Left lung (tissue), 14 donors: ENCODE measurements at places on chromosomes 2 and 18. TPM values are rescaled to one million over a fixed set of nuclear protein-coding genes. Genes with fewer than 3 reads are reported as not detected.

The NR4A2 gene
- 3.0 TPM for polyA plus RNA-seq

The CCDC138 gene
- polyA plus RNA-seq, result 22.6 TPM

The AKAIN1 gene
- not detected for polyA plus RNA-seq

The GPR35 gene
- polyA plus RNA-seq, result 1.5 TPM

The SULT1C2 gene
- 29.6 TPM for polyA plus RNA-seq

The DYNAP gene
- 0.10 TPM for polyA plus RNA-seq

DNA sequence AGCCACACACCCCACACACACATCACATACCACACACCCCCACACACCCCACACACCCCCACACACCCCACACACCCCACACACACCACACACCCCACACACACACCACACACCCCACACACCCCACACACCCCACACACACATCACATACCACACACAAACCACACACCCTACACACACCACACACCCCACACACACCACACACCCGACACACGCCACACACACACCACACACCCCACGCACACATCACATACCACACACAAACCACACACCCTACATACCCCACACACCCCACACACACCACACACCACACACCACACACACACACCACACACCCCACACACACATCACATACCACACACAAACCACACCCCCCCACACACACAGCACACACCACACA lies 22.4 kb downstream of the TWIST2 start:
- DNase-seq, result peak; percentile 3

GRCh38 chr2:144227427-144228105 lies 292.4 kb downstream of the ZEB2 start:
- DNase-seq, result no peak

DNA sequence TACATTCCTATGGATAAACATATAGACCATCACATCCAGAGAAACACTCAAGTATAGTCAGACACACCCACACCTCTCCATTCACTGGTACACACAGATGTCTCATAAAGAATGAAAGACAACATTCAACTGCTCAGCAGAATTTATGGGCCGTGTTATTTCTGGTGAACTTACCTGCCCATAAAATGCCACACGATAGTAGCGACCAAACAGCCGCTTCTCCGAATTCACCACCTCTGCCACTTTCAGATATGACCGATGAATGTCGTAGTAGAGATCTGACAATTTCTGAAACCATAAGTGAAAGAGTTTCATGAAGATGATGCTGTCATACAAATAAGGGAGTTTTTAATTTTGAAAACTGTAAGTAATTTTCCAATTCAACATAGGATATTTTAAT lies 70.7 kb upstream of the CCDC195 start:
- DNase-seq, result no peak

- DNase-seq, result peak; percentile 34
Measured at GRCh38 chr2:188345020-188345419, 53.3 kb downstream of the GULP1 start.

- no peak for DNase-seq
Measured at GRCh38 chr2:26619096-26619495, 22.1 kb downstream of the CIB4 start.

GRCh38 chr18:48908916-48909315 lies 41.8 kb downstream of the SMAD7 start:
- no peak for DNase-seq

GRCh38 chr2:121888189-121888557 lies 132.7 kb downstream of the TSN start:
- no peak for DNase-seq

DNA sequence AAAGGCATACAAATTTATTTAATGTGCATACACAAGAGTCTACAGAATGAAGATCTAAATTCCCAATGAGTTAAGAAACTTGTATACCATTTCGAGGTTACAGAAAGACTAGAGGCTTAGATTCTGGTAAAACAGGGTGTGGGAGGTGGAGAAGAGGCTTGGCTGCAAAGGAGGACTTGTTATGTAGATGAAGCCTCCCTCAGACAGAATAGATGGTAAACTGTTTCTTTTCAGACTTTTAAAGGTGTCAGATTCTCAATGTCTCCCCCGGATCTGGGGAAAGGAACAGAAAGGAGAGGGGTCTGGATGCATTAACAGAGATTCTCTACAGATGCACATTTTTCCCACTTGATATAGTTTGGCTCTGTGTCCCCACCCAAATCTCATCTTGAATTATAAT lies 126.0 kb downstream of the ST6GAL2 start:
- no peak for DNase-seq
